Activated CD4-positive, alpha-beta memory T cell treated with anti-CD3 and anti-CD28 coated beads for 36 hours (primary cell): ENCODE measurements at places on chromosomes 16 and 17.

DNA sequence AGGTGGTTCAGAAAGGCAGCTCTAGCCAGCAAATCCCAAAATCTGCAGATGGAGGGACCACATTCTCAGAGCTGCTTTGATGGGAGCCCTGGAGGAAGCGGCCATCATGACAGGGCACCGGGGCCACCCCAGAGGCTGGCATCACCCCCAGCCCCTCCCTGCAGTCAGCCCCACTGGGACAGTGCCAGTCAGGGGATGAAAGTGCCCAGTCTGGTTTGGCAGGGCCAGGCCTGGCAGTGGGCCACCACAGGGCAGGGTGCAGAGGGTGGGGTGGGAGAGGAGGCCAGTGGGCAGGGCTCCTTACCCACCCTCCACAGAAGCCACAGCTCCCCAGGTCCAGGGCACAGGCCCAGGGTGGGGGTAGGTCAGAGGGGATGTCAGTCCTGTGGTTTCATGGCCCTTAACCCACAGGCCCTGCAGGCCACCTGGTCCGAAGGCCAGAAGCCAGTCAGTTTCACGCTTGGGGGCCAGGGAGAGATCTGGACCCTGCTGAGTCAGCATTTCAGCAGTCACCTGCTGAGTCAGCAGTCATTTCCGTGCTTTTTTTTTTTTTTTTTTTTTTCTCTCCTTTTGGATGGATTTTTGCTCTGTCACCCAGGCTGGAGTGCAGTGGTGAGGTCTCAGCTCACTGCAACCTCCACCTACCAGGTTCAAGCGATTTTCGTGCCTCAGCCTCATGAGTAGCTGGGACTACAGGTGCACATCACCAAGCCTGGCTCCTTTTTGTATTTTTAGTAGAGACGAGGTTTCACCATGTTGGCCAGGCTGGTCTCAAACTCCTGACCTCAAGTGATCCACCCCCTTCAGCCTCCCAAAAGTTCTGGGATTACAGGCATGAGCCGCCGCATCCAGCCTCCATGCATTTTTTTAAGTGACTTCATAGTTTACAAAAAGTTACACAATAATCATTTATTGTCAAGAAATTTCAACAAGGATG lies 10.4 kb downstream of the SLC25A10 start:
- no peak for DNase-seq

DNA sequence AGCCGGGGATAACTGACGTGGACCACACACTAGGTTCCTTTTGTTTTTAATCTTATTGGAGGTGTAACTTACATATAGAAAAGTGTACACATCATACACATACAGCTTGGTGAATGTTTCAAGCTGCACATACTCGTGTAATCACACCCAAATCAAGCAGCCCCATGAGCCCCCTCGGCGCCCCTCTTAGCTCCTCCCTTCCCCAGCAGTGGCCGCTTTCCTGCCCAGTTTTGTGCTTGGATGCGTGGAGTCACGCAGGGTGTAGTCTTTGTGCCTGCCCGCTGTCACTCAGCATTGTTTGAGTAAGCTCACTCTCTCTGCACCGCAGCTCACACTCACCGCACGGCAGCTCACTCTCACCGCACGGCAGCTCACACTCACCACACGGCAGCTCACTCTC lies 151.7 kb upstream of the CHMP6 start:
- DNase-seq, result no peak

DNA sequence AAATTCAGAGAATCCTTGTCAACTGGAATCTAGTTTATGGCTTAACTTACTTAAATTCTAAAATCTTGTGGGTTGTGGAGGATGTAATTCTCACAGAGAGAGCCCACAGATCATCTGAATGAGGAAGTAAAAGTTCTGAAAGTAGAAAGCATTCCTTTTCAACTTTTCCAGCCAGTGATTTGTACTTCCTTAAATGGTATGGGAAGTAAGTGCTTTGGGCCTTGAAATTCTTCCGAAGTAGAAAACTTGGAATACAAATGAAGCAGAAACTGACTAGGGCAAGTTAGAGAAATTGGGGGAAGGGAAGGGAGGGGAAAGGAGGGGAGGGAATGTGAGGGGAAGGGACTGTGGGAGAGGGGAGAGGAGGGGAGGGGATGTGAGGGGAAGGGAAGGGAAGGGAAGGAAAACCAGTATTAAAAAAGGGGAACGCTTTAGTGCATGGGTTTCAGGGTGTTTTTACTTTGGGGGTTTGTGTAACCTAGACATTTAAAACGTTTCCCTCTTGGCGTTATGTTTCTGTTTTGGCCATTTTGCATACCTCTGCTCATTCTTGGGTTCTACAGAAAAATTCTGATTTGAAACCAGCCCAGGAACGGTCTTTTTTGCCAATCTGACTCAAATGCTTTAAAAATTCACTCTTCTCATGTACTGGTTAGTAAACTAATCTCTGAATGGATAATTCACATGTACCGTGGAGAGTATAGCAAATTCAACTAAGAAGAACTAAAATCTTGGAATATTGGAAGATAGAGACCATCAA lies 15.5 kb upstream of the SNTB2 start:
- DNase-seq, result no peak

GRCh38 chr17:2860045-2860444 lies 63.8 kb downstream of the RAP1GAP2 start:
- DNase-seq, result no peak

DNA sequence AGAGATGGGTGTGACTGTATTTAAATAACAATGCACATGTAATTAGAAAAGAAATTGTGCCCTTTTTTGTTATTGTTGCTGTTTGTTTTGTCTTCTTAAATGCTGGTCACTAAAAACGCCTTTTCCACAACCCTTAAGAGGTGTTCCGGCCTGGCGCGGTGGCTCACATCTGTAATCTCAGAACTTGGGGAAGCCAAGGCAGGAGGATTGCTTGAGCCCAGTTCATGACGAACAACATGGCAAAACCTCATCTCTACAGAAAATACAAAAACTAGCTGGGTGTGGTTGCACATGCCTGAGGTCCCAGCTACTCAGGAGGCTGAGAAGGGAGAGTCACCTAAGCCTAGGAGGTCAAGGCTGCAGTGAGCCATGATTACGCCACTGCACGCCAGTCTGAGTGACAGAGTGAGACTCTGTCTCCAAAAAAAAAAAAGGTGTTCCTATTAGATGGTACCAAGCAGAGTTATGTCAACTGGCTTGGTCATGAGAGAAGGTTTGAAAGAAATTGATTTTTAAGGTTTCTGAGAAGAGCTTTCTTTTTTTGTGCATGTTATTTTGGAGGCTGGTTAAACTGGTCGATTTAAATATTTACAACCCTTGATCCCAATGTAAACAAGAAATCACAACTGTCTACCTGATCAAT lies 23.5 kb upstream of the RFFL start:
- peak; percentile 42 for DNase-seq

DNA sequence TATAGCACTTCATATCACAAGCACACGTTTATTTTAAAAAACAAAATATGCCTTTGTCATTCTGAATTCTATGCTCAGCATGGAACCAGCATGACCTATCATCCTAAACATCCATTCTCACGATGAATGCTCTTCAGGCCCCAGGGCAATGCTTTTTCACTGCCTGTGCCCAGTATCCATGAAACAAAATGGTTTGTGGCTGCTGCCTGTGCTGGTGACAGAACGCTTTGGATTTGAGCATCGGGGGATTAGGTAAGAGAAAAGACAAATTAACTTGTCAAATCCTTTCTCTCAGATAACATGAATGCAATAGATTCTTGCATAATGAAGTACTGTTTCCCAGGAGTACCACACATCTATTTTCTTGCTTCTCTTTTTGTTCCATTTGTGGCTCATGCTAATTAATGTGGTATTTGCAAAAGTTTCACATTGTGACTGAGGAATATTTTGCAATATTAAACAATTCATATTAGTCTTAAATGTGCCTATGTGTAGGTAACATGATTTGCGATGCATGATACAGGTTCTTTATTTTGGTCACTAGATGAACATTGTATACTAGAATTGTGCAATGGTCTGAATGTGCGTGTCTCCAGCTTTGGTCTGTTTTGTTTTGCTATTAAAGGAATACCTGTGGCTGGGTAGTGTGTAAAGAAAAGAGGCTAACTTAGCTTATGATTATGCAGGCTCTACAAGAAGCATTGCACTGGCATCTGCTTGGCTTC lies 25.8 kb upstream of the SRSF1 start:
- DNase-seq, result no peak
